ENCODE measurements at places on chromosomes 12 and 14.

DNA sequence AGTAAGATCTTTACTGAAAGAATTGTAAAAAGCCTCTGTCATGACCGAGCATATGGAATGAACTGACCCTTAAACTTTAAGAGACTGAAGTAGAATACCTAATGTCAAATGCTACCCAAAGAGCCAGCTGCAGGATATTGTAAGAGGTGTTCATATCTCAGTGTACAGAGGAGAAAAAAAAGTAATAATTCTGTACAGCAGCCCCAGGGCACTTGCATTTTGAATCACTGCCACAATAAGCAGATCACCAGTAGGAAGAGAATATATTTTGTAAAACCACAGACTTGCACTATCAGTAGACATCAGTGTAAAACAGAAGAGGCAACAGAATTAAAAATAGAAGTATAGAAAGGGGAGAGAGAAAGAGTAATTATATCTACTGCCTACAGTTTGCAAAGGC is 162.6 kb downstream of the PPFIA2 start:
- no peak for DNase-seq

DNA sequence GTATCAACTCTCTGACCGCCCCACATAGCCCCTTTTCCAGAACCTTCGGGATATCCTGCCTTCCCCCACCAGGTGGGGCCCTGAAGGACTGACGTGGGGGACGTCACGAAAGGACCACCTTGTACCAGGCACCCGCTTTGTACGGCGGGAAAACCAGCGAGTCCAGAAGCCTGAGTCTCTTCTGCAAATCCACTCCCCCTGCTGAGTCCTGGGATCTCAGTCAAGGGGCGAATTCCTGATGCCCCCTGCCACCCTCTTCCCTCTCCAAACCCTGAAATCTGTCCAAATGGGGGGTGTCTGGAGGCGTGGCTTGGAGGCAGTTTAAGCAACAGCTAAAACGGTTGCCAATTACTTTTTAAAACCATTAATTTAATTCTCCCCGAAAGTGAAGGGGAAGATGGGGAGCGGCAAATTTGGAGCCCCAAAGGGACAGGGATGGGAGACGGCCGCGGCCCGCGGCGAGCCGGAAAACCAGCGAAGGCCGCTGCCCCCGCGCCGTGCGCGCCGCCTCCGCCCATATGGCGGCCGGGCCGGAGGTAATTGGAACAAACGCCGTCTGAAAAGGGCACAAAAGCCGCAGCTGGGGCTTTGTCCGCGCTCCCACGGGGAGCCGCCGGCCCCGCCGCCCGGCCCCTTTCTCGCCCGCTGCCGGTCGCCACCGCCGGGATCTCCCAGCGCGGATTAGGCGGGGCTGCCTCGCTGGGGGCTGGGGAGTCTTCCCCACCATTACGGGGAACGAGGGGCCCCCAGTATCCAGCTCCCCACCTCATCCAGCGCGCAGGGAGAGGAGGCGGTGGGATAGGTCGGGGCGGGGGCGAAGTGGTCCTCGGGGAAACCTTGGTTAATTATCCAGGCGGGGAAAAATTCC is 6.6 kb downstream of the LHX5 start:
- no peak for DNase-seq

- no peak for DNase-seq
Observed at GRCh38 chr12:67263471-67263870, 5.7 kb upstream of the CAND1 start.

DNA sequence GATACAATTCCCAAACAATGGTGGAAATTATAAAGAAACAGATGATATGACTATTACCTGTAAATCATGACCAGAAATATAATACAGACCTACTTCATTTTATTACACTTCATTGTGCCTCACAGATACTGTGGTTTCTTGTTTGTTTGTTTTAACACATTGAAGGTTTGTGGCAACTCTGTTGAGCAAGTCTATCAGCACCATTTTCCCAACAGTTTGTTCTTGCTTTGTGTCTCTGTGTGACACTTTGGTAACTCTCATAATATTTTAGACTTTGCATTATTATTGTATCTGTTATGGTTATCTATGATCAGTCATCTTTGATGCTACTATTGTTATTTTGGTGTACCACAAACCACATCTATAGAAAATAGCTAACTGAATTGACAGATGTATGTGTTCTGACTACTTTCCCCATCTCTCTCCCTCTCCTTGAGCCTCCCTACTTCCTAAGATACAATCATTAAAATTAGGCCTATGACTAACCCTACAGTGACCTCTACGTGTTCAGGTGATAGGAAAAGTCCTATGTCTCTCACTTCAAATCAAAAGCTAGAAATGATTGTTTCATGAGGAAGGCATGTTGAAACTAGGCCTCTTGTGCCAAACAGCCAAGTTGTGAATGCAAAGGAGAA is 49.1 kb downstream of the FBXO33 start:
- DNase-seq = no peak

DNA sequence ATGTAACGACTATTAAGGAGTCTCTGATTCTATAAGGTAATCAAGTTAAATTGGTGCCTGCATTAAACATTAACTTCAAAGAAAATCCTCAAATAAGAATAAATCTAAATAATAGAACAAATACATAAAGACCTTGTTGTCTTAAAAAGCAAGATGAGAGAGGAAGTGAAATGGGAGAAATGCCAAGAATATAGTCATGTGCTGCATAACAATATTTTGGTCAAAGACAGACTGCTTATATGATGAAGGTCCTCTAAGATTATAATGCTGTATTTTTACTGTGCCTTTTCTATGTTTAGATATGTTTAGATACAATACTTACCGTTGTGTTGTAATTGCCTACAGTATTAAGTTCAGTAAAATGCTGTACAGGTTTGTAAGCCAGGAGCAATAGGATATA is 213.6 kb downstream of the C12orf42 start:
- no peak for DNase-seq

- DNase-seq = no peak
Observed at GRCh38 chr12:70045036-70045435, 198.2 kb upstream of the CNOT2 start.

DNA sequence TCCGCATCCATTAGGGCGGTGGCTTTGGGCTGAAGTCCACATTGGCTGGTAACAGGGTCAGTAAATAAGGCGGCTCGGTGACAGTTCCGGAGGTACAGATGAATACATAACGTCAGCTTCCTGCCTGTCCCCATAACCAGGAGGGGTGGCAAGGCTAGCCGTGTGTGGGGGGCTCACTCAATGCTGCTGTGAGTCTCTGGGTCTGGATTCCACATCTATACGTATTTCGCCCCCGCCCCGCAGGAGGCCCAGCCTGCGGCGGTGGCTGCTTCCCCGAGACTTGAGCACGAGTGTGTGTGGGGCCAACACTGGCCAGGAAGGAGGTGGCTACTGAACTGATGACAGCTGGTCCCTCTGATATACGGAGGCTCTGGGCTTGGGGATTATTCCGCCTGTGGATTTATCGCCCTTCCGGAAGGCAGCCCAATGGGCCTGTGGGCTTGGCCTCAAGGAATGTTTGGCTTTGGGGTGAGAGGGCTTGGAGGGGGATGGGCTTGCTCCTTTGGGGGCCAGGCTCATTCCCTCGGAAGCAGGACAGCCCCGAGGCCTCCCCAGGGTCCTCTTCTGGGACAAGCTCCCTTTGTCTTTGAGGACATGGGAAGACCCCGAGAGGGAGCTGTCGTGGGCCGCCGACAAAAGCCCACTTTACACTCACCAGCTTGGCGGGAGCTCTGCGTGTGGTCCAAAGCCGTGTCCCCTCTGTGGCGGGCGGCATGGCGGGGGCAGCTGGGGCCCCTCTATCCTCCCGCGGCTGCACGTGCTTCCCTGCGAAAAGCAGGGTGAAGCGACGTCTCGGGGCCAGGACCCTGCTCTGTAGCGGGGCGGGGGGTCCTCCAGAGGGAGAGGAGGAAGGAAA is 82.1 kb downstream of the KIF26A start:
- no peak for DNase-seq

DNA sequence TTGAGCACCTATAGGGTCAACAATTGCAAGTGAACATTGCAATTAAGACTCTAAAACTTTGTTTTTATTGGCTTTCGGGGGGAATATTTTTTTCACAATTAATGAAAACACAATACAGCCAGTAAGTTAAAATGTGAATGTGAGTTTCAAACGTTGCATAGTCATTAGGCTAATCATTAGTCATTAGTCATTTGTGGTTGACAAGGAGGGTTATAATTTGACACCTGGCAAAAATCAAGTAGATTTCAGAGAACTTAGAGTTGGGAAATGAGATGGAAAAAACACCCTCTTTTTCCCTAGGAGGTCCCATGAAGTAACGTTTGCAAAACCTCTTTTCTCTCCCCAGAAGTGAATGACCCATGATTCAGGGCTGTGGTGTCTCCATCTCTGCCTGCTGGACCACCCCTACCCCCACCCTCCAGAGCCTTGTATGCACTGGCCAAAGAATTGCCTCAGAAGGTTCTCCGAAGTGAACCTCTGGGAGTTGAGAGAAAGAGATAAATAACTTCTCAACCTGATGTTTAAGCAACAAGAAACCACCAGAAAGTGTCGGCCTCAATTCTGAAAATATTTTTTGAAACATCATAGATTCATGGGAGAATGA is 196.3 kb downstream of the PAX9 start:
- DNase-seq = no peak

DNA sequence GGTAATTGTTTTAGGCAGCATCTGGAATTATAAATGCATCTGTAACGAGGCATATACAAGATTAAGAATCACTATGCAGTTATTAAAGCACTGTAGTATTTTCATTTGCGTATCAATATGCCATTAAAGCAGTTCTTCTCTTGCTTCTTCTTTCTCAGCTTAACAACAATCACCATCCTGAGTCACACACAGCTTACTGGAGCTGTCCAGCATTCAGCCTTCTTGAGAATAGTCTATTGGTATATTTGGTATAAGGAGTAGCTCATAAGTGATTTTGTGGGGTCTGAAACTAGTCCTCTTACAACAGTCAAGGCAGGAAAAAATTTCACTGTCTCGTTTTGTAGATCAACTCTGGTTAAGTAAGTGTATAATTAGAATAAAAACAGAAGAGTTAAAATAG is 523.0 kb upstream of the FOXG1 start:
- DNase-seq = no peak

DNA sequence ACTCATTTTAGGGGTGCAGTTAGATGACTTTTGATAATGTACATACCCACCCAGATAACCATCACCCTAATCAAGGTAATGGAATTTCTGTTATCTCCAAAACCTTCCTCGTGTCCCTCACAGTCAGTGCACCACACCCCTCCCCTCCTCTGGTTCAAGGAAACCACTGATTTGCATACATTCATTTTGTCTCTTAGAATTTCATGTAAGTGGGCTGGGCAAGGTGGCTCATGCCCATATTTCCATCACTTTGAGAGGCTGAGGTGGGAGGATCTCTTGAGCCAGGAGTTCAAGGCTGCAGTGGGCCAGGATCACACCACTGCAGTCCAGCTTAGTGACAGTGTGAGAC is 15.7 kb downstream of the ADIPOR2 start:
- no peak for DNase-seq

- DNase-seq = no peak
Observed at GRCh38 chr12:104467346-104467837, 10.6 kb downstream of the CHST11 start.

DNA sequence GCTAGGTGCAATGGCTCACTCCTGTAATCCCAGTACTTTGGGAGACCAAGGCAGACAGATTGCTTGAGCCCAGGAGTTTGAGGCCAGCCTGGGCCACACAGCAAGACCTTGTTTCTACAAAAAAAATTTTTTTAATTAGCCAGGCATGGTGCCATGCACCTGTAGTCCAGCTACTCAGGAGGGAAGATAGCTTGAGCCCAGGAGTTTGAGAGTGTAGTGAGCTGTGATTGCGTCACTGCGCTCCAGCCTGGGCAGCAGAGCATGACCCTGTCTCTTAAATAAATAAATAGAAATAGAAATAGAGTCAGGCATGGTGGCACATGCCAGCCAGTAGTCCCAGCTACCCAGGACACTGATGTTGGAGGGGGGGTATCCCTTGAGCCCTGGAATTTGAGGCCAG is 36.7 kb upstream of the CLIP1 start:
- DNase-seq = no peak

GRCh38 chr12:101714877-101715444 is 17.5 kb downstream of the CHPT1 start:
- no peak for DNase-seq

DNA sequence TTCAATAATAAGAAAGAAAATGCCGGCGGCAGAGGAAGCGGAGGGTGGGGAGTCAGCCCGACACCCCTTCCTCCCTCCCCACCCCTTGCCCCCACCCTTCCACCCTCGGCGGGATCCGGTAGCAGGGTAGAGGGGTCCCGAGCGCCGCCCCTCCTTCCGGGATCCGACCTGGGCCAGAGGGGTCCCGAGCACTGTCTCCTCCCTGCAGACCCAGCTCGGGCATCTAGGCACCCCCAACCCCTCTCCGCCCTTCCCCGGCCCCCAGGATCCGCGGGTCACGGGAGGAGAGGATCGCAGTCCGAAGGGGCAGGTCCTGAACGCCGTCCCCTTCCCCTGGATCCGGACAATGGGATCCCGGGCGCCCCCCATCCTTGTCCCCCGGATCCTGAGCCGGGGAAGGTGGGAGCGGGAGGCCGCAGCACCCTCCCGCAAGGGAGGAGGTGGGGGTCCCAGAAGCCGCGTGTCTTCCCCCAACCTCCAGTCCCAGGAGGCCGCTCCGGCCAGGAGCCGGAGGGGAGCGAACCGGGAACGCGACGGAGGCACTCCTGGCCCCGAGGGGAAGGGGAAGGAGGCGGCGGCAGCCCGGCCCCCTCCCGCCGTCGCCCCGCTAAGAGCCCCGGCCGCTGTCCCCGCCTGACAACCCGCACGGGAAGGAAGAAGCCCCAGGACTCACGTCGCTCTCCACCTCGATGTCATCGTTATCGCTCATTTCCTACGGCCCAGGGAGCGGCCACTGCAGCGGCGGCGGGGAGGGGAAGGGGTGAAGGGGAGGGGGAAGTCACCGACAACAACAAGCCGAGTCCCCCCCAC is 481 bp downstream of the MAX start:
- DNase-seq = peak; percentile 32

DNA sequence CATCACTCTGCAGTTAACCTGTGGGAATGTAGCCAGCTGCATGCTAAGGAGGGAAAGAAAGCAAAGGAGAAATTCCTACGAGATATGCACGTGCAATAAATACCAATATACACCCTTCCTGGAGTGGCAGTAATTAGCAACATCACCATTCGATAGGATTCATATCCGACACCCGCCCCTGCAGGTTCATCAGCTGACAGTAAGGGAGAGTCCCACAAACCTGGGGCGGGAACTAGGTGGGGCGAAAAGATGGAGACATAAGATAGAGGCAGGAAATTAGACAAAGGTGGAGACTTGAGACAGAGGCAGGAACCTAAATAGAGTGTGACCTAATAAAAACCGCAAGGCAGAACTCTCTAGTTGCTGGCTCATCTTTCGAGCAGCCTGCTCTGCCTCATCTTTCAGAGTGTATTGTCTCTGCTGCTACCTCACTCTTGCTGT is 51.6 kb downstream of the PLEKHG3 start:
- no peak for DNase-seq

GRCh38 chr14:40955131-40955505 is 651.6 kb upstream of the LRFN5 start:
- no peak for DNase-seq

DNA sequence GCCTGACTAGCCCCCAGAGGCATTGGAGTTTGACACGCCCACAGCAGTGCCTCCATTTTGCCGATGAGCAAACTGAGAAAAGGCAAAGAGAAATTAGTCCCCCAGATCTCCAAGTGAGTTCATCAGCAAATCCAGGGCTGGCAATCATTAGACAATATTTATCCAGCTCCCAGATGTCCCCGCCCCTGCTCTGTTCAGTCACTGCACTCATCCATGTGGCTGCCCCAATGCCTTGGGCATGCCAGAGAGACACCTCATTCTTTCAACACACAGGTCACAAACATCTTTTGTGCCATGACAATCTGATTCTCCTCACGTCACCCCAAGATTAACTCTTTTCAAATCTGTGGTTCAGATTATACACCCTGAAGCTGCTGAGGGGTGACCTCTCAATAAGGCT is 43.5 kb downstream of the DPF3 start:
- no peak for DNase-seq

All from WTC11 (cell line).